Posterior vena cava (tissue), 2 donors: ENCODE measurements at places on chromosomes 5 and 9. TPM values are rescaled to one million over a fixed set of nuclear protein-coding genes. Genes with fewer than 3 reads are reported as not detected.

DMRTA1 gene
- 0.24 TPM for total RNA-seq

WDR31 gene
- total RNA-seq, result 2.1 TPM

DNA sequence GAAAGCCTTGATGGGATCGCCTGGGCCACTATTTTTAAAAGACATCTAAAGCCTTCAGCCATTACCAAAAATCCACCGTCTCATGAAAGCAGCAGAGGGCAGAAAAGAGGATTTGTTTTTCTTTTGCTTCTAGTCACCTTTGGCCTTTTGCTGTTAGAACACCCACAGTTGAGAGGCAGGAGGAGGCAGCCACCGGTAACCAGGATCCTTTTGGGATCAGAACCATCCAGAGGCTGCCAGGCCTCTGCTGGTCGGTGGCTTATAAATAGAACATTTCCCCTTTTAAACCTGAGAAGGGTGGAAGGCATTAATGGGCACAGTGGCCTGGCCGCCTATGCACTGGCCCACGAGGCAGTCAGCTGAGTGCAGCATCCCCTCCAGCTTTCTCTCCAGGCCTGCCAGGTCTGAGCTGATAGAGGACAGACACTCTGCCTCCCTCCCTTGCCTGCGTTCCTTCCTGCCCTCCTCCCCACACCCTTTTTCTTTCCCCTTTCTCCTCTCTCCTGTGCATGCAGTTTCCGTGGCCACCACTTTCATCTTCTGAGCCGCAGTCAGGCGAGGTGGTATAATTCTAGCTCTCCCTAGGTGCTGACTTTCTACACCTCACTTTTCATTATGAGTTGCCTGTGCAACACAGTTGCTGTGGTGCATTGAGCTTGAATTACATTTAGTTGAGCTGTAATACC is 253.4 kb downstream of the ARHGAP26 start:
- DNase-seq, result no peak

KCNT1 gene
- 0.38 TPM for total RNA-seq

DNA sequence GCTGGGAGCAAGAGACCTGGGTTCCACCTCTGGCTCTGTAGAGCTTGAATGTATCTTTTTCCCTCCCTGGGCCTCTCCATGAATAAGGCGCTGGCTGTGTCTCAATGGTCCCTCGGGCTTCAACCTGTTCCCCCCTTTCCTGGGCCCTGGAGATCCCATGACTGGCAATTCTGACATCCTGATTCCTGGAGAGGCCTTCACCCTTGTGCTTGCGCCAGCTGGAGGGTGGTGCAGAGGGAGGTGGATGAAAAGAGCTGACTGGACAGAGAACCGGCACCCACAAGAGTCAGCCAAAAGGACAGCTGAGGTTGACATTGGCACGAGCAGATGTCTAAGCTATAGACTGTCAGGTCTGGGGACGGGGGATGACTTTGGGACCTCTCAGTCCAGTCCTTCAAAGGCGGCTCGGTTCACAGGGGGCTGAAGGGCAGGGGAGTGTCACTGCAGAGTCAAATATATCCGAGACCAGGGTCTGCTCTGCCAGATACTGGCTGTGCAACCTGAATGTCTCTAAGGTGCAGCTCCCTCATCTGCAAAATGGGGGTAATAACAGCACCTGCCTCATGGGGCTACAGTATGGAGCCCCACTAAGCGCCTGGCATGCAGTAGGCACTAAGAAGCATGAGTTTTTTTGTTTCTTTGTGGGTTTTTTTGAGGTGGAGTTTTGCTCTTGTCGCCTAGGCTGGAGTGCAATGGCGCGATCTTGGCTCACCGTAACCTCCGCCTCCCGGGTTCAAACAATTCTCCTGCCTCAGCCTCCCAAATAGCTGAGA is 13.8 kb downstream of the DNM1 start:
- no peak for DNase-seq

GRCh38 chr5:116291271-116291670 is 206.4 kb downstream of the COMMD10 start:
- DNase-seq, result no peak

GRCh38 chr9:35932735-35933134 is 23.4 kb downstream of the SPAAR start:
- DNase-seq, result no peak

NR3C1 gene
- 67.8 TPM for total RNA-seq

- DNase-seq, result no peak
Measured at GRCh38 chr9:119736491-119737454, 367.5 kb upstream of the BRINP1 start.

LIX1 gene
- total RNA-seq, result not detected

PCDHB11 gene
- total RNA-seq, result 3.6 TPM

TOR4A gene
- total RNA-seq, result 7.0 TPM

CDC20B gene
- not detected for total RNA-seq

DNA sequence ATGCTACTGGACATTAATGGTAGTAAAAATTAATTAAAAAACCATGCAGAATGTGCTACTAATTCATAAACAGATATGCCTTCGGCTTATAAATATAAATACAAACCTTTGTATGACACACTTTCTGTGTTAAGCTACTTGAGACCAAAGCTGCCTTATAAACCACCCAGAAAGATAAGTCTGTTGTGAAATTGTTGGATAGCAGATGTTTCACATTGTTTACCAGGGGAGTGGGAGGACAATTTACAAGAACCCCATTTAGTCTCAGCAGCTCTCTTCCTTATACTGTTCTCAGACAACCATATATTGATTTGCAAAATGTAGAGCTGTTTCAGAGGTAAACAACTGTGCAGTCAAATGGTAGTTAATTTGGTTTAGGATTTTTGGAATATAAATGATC is 524.4 kb downstream of the PRR16 start:
- no peak for DNase-seq

- no peak for DNase-seq
Measured at GRCh38 chr5:165328846-165329245, 1823.4 kb downstream of the MAT2B start.

ANKDD1B gene
- total RNA-seq, result not detected

DNA sequence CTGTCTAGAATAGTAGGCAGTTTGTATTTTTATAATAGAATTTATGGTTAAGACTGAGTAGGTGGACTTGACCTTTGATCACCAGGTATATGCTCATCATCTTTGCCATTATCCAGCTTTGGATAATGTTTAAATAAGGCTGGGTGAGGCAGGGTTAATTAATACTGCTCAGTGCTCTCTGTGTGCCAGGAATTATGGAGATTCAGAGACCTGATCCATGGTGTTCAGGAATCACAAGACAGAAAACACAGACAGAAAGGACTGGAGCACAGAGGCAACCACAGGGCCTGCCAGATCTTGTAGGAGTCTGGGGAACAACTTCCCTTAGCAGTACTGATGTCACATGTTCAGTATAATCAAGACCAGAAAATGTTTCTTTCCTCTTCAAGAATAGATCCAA is 186.3 kb upstream of the ADCY2 start:
- DNase-seq, result no peak

DNA sequence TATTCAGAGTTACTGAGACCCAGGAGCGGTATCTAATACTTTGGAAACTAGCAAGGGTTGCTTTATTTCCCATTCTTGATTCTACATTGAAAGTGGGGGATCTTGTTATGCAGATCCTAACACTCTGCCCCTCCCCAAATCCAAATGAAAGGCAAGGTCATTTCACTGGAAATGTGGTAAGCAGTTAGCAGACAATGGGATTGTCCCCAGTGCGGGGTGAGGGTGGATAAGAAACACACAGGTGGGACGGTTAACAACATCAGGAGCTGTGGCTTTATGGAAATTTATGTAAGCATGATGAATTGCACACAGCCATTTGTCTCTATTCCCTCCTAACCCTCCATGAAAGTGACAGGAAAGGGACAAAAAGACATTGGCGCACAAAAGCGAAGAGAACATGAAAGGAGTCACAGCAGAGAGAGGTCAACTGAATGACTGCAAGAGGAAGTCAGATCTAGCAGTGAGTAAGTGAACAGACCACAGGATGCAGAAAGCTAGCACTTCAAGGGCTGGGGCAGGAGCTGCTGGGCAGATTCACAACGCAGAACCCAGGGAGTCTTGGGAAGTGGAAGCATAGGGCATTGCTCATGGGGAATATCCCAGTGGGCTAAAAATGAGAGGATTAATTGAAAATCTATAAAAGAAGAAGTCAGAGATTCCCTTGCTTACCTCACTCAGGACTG is 184.4 kb downstream of the HSD17B3 start:
- no peak for DNase-seq

- DNase-seq, result no peak
Measured at GRCh38 chr9:88258601-88259000, 120.3 kb upstream of the SPATA31C2 start.

NR4A3 gene
- 49.8 TPM for total RNA-seq

DNA sequence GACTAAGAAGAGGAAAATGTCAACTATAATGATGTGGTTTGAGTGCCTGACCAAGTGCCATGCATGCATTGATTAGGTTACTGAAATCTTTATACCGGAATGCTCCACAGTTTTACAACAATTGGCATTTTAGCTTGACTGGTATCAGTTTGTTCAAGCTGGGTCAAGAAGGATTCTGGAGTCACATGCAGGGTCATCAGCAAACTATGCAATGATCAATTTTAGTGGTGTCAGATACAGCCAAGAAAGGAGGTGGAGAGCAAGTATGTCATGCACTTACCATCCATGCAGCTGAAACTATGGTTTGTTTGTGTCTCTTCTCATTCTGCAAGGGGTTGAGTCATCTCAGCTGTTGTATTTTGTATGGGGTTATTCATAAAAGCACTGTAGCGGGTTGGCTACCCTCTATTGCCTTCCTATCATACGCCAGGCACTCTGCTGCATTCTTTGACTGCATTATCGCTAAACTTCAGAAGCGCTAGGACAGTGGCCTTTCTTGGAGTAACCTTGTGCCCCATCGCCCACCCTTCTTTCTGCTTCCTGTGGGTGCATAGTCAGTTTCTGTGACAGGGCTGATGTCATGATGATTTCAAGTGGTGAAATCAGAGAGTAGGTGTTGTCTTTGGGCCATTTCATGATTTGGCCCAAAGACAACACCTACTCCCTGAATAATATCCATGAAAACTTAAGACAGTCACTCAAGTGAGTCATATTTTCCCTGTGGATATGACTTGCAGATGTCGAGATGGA is 145.4 kb downstream of the MTX3 start:
- DNase-seq, result no peak

PCDHB14 gene
- total RNA-seq, result 8.7 TPM

- no peak for DNase-seq
Measured at GRCh38 chr9:16266648-16267276, 603.7 kb downstream of the BNC2 start.

- DNase-seq, result no peak
Measured at GRCh38 chr5:137250421-137250820, 248.7 kb downstream of the SPOCK1 start.

- DNase-seq, result no peak
Measured at GRCh38 chr5:88391991-88392390, 123.3 kb upstream of the TMEM161B start.

OR1J2 gene
- not detected for total RNA-seq

DNA sequence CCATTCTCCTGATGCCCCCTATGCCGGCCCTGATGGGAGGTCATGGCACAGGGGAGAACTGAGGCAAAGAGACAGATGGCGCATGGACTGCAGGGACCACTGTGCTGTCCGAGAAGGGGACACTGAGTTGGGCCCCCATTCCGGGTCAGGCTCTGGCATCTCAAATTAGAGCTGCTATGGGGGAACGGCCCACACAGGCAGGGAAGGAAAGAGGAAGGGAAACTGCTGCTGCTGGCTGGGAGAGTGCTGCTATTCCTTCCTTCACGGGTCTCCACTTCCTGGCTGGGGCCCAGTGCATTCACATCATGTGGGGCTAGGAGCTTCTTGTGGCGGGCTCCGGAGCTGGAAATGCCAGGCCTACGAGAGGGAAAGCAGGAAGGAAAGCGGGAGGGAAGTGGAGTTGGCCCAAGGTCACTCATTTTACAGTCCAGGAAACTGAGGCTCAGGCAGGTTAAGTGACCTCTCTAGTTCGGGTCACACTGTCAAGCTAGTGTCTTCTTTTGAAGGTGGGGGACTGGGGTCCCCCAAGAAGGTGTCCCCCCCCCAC is 1.3 kb upstream of the CARD19 start:
- DNase-seq, result peak; percentile 87

- no peak for DNase-seq
Measured at GRCh38 chr5:36494841-36495601, 111.4 kb upstream of the SLC1A3 start.

TTC23L gene
- not detected for total RNA-seq

DNA sequence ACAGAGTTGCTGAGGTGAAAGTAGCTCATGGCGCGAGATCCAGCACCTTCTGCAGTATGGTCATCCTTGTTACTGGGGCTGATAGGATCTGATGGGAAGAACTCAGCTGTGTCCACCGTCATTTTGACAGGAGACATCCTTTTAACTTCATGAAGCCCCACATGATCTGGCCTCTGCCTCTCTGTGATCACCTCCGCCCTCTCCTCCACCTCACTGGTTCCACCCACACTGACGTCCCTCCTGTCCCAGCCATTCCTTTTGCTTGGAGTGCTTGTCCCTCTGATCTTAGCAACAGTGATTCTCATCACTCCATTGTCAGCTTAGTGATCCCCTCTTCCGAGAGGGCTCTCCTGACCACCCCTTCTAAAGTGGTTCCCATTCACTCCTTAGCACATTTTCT is 25.8 kb downstream of the NEUROG1 start:
- DNase-seq, result no peak

- no peak for DNase-seq
Measured at GRCh38 chr5:168472329-168472728, 13.9 kb upstream of the RARS1 start.

S100Z gene
- total RNA-seq, result 0.81 TPM

CCL28 gene
- 4.0 TPM for total RNA-seq

- no peak for DNase-seq
Measured at GRCh38 chr5:42583322-42583721, 160.1 kb downstream of the GHR start.

GRCh38 chr9:135990468-135991429 is 29.6 kb upstream of the UBAC1 start:
- no peak for DNase-seq

- DNase-seq, result no peak
Measured at GRCh38 chr5:121867403-121867802, 15.7 kb downstream of the FTMT start.

GRCh38 chr5:69202497-69202896 is 13.1 kb downstream of the CENPH start:
- no peak for DNase-seq

FOXD4L5 gene
- 0.14 TPM for total RNA-seq

DNA sequence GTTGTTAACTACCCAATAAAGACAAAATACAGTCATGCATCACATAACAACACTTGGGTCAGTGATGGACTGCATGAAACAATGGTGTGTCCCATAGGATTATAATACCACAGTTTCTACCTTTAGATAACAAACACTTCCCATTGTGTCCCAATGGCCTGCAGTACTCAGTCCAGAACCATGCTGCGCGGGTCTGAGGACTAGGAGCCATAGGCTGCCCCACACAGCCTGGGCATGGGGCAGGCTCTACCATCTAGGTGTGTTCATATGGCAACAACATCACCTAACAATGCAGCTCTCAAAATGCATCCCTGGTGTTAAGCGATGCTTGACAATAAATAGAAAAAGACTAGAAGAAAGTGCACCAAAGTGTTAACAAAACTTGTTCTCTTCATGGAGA is 6.8 kb downstream of the IPPK start:
- DNase-seq, result peak; percentile 22
